Mesenteric fat pad (tissue), 1 donor: ENCODE measurements at places on chromosomes 2 and 18. TPM values are rescaled to one million over a fixed set of nuclear protein-coding genes. Genes with fewer than 3 reads are reported as not detected.

CNGA3 gene
- 1.1 TPM for total RNA-seq

BOLL gene
- total RNA-seq, result not detected

GPR35 gene
- 1.9 TPM for total RNA-seq

NOSTRIN gene
- total RNA-seq, result 62.1 TPM

C2orf76 gene
- total RNA-seq, result 12.5 TPM

PMAIP1 gene
- total RNA-seq, result 0.87 TPM

KCNIP3 gene
- 3.8 TPM for total RNA-seq

OSBPL6 gene
- total RNA-seq, result 0.39 TPM

EFR3B gene
- total RNA-seq, result 2.0 TPM

ASB18 gene
- total RNA-seq, result not detected

ABCG5 gene
- total RNA-seq, result not detected

TGFA gene
- total RNA-seq, result 2.2 TPM

NT5DC4 gene
- not detected for total RNA-seq

UGT1A3 gene
- not detected for total RNA-seq

TMEM37 gene
- 56.4 TPM for total RNA-seq

CAMKMT gene
- 10.2 TPM for total RNA-seq

MYOM1 gene
- total RNA-seq, result 3.9 TPM

CSRNP3 gene
- total RNA-seq, result 0.51 TPM

PLA2R1 gene
- 8.3 TPM for total RNA-seq

IL1R2 gene
- total RNA-seq, result 101 TPM
